Mesothelial cell of epicardium (in vitro differentiated cells): ENCODE measurements at places on chromosomes 2 and 18.

DNA sequence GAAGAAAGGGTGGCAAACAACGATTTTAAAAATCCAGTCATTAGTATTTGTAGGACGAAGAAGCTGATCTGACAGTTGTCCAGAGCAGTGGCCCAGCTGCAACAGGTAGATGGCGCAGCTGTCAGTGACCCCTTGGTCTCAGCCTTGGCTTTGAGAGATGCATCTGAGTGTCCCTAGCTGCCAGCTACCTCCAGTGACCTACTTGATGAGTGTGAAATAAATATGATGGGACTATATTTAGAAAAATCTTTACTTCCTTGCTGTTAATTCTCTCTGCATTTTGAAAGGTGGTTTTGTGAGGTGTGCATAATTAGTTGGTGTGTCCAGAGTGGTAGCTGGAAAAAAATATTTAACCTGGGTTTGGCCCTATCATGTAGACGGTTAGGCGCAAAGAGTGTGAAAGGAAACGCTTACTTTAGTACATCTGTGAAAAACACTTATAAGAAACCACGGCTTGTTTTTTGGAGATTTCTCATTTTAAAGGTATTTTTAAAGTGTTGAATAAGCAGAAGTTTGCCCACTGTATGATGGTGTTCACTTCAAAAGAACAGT lies 963 bp downstream of the INPP1 start:
- no peak for DNase-seq

GRCh38 chr18:35296060-35296459 lies 6.0 kb upstream of the ZSCAN30 start:
- DNase-seq, result no peak

- DNase-seq, result no peak
These were observed 36.1 kb downstream of the NHEJ1 start for GRCh38 chr2:219124381-219125110.

GRCh38 chr2:214492608-214493007 lies 81.8 kb downstream of the VWC2L start:
- no peak for DNase-seq

DNA sequence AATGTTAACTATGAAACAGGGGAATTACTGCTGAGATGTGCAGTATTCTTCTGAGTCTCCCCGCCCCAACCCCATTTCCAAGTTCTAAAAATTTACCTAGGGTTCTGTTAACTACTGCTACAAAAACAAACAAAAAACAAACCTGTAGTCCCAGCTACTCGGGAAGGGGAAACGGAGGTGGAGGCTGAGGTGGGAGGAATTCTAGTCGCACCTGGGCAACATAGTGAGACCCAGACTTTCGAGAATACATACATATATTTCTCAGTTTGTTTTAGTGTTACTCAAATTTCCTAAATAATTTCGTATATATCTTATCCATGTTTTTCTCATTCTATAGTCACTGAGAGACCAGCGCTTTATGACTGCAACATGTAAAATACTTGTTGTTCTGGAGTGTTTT lies 989 bp downstream of the STAM2 start:
- no peak for DNase-seq
